ENCODE measurements at places on chromosomes 3 and 15.

- DNase-seq, result no peak
Measured at GRCh38 chr3:102084704-102085103, 235.4 kb downstream of the NFKBIZ start.

- DNase-seq, result no peak
Measured at GRCh38 chr3:176872771-176873209, 324.5 kb downstream of the TBL1XR1 start.

DNA sequence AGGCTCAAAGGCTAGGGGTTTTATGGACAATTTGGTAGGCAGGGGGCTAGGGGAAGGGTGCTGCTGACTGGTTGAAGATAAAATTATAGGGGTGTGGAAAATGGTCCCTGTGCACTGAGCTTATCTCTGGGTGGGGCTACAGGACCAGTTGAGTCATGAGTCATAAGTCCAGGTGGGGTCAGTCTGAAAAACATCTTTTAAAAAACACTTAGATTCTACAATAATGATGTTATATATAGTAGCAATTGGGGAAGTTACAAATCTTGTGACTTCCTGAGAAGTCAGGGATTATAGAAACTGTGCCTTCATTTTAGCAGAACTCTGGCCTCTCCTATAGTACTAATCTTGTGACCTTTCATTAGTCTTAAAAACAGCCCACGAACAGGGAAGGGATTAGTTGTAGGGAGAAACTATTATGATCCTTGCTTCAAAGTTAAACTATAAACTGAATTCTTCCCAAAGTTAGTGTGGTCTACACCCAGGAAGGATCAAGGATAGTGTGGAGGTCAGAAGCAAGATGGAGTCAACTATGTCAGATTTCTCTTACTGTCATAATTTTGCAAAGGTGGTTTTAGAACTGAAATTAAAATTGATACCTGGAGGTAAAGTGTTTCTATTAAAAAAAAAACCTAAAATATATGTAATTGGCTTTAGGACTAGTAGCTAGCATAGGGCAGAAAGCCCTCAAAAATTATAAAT, 130.1 kb downstream of the P2RY1 start:
- no peak for DNase-seq

- DNase-seq, result no peak
Measured at GRCh38 chr3:104291878-104292277, 1074.8 kb upstream of the ALCAM start.

DNA sequence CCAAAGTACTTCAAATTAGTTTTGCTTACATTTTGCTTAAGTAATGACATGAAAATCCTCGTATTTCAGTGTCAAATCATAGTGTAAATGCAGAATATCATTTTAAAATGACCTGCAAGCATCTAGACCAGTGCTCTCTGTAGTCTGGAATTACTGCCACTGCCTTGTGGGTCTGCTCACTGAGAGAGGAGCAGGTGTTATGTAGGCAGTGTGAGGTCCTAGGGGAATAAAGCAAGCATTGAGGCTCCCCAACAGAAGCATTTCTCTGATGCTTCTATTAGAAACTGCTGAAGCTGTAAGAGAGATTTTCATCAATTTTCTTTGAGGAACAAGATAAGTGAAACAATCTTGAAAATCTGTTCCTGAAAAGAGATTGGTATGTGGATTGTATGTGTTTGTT, 253.2 kb downstream of the BBX start:
- peak; percentile 75 for DNase-seq

DNA sequence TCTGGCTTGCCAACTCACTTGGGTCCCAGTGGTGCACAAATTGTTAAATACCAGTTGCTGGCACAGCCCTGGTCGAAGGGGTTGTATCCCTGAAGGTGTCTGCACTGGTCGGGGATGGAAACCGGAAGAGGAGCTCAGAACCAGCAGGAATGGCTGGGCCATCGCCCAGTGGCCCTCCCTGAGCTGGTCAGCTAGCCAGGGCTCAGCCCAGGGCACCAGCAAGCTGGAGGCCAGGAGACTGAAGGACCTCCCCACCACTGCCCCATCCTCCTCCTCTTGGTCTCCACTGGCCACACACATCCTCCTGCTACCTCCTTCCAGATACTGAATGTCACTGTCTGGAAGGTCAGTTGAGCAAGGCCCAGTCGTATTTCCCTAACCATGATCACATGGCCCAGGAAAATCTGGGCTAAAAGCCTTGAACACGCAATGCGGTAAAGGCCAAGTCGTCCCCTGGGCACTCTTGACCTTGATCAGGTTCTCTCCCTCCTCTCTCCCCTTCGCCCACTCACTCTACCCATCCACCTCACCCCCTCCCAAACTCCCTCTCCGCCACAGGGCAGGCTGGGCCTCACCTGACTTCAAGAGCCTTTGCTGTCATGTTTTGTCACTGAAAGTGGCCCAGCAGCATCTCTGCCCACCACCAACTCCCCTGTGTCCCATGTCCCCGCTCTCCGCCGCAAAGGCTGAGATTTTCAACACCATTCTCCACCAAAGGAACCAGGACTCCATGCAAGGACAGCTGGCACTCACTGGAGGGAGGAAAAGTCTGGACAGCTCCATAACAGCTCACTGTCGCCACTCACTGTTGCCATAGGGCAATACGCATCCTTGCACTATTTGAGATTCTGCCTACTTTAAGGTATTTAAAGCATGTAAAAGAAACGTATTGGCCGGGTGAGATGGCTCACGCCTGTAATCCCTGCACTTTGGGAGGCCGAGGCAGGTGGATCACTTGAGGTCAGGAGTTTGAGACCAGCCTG, 12.1 kb downstream of the ZDHHC19 start:
- DNase-seq, result no peak

DNA sequence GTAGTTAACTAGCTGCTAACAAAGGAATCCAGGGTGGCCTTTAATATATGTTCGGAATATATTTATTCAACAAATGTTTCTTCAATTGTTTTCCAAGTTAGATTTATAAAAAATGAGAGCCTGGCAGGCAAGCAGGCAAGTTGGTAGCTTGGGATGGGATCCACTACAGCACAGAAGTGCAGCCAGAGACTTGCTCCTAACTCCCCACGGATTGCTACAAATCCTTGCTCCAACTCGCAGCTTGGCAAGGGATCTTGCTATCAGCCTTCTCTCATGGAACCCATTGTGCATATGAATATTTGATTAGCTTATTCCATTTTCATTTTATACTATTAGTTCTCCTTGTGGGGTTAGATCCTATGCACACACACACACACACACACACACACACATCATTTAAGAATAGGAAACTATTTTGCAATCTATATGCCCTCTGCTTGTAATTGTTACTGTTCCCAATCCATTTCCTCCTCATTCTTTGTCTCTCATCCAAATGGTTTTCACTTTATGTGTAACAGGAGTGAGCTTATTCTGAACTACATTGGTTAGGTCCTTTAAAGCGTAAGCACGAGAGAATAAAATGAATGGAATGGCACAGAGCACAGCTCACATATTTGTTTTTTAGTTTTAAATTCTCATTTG, 505.6 kb downstream of the LPP start:
- no peak for DNase-seq

DNA sequence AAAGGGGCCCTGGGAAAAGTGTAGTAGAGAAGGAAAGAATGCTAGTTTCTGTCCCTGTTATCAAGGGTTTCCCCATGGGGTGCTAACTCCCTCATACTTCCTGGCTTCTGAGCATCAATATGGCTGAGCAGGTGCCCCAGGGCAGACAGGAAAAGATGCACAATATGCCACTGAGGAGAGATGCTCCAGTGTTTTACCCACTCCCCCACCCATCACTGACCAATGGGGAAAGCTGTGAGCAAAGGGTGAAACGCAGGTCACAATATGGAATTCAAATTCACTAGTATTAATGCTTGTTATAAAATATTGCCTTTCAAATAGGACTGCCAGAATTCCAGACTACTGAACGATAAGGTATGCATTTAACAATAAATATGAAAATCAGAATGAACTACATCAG, 187.5 kb upstream of the CTNNB1 start:
- no peak for DNase-seq

DNA sequence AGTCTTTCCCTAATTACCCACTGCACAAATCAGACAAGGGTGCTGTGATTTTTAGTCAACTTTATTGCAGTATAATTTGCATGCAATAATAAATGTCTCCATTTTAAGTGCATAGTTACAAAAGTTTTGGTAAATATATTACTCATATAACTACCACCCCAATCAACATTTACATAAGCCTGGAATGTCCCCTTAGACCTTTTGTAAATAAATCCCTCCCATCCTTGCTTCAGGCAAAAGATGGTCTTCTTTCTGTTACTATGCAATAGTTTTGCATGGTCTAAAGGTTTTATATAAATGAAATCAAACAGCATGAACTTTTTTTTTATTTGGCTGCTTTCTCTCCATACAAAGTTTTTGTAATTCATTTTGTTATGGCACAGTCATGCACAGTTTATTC, 235.4 kb downstream of the PYDC2 start:
- no peak for DNase-seq

GRCh38 chr15:56844471-56844870, 74.0 kb upstream of the TCF12 start:
- no peak for DNase-seq

DNA sequence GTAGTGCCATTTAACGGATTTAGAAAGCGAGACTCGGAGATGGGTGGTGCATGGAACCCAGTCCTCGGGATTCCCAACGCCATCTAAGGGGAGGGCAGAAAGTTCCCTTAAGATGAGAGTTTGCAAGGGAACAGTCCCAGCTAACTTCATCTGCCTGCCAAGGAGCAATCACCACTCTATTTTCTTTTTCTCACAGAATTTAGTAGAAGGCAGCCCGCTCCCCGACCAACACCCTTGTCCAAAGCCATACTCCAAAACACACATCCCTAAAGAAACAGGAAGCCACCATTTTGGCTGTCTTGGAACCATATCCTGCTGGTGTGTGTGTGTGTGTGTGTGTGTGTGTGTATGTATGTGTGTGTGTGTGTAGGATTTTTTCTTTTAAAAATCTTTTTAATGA, 7.1 kb upstream of the FGD5 start:
- DNase-seq, result no peak

DNA sequence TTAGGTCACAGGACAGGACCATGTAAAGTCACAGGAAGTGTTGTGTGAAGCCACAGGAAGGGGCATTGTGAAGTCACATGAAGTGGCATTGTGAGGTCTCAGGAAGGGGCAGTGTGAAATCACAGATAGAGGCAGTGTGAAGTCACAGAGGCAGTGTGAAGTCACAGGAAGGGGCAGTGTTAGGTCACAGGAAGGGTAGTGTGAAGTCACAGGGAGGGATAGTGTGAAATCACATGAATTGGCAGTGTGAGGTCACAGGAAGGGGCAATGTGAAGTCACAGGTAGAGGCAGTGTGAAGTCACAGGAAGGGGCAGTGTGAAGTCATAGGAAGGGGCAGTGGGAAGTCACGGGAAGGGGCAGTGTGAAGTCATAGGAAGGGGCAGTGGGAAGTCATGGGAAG, 37.9 kb downstream of the GASK1A start:
- DNase-seq, result no peak

GRCh38 chr15:80635953-80636352, 59.2 kb upstream of the ABHD17C start:
- DNase-seq, result no peak

DNA sequence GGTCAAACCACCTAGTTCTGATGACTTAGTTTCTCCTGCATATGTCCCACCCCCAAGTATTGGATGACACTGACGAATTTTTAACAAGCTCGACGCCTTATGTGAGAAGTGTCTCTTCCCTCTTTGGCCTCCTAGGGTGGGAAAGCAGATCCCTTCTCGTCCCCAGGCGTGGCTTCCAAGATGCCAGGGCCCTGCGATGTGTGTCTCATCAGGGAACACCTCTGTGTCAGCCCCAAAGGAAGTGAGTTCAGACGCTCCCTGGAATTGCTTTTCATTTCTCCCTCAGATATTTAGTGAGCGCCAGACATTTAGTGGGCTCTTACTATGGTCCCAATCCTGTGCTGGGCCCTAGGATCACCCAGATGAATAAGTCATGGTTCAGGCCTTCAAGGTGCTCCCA, 212.7 kb upstream of the NR2E3 start:
- no peak for DNase-seq

DNA sequence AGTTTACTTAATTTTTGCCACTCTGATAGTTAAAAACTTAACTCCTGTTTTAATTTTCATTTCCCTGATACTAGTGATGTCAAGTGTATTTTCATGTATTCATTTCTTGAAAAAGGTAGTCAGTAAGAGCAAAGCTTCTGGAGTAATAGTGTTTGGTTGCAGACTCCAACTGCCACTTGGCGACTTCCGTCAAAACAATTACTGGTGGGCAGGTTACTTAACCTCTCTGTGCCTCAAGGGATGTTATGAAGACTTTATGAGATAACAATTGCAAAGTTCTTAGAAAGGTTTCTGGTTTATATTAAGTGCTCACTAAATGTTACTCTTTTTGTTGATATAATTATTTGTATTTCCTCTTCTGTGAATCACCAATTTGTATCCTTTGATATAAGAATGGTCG, 129.7 kb downstream of the NFKBIZ start:
- no peak for DNase-seq

DNA sequence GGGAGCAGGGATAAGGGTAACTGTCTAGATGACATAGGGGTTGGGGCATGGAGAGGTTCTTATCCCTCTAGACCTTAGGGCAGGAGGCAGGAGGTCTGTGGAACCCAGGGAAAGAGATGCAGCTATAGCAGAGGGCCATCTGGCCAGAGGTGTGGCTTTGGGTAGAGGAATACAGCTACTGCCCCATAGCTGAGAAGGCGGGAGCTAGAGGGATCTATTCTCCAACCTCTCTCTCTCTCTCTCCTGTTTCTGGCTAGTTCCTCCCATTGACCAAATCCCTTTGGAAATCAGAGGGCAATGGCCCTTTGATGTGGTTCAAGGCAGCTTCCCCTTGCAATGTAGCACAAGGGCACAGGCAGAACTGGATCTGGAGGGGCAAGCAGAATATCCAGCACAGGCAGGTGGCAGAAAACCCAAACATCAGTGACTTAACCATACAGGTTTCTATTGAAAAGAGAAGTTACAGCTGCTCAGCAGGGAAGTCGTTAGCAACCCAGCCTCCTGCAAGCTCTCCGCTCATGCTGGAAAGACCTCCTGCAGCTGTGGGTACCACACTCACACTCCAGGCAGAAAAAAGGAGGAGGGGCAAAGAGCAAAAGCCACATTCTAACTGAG, 22.3 kb upstream of the LMOD3 start:
- DNase-seq, result no peak

DNA sequence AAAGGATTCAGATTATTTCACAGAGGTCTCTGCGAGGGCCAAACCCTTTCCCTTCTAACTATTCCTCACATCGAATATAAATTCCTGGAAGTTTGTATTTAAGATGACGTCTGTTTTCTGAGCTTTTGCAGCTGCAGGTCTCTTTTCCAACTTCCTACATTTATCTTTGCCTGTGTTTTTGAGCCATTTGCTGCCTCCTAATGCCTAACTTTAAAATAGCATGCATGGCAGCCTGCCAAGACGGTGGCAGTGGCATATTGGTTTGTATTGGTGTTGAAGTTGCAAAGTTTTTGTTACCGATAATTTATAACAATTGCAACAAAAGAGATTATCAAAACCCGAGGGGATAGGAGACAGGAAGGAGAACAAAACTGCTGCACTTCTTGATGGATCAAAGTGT, 187.1 kb upstream of the DNAJC19 start:
- no peak for DNase-seq
